ENCODE measurements at places on chromosomes 5 and 9.

DNA sequence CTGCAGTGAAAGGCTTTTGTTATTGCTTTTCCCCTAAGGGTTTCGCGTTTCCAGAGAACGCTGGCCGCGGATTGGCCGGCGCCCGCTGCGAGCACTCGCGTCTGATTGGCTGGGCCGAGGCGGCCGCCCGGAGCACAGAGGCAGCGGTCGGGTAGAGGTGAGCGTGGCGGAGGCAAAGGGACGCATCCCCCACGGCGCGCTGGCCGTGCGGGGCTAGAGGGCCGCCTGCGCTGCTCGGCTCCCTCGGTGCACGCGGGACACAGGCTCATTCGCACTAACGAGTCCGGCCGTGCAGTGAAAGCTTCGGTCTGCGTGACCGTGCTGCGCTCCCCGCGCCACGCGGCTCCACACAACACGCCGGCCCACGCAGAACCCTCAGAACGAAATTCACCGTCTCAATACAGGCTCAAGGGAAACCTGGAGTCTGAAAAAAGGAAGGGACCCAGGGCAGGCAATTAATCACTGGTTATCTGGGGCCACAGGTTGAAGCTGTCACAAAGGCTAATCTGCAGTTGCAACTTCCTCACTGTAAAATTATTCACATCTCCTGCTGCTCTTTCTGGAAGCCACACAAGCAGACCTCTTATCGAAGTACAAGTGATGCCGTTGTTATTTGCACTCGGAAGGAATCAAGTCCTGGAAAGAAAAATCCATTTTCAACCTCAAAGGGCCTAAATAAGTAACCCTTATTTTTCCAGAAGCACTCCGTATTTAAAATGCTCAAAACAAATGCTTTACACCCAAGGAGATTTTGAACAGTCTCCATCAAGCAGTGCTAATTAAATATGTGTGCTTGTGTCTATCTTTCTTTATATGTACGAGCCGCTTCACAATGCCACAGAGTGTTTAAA is 94.6 kb downstream of the ZNF608 start:
- no peak for DNase-seq

GRCh38 chr9:131762356-131762932 is 22.6 kb upstream of the RAPGEF1 start:
- DNase-seq: peak; percentile 75

DNA sequence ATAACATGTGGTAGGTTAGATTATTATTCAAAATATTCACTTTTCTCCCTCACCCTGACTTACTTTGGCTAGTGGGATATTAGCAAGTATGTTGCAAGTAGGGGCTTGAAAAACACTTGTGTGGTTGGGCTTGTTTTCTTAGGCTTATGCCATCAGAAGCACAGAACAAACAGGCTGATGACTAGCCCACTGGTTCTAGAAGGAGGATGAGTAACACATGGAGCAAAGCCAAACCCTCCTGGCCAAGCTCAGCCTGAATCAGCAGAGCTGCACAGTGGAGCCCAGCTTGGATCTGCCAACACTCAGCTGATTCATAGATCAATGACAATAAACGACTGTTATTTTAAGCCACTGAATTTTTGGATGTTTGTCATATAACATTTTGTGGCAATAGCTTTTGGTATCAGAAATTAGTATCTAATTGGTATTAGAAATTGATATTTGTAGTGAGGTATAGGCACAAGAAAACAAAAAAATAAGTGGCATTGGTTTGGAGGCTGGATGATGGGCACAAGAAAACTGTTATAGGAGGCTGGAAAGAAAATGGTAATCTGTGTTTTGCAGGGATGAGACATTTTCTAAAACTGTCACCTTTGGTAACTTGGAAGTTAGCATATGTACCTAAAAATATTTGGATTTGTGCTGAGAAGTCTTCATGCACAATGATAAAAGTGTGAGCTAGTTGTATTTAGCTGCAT is 46.1 kb upstream of the ZBED3 start:
- no peak for DNase-seq

- no peak for DNase-seq
Measured at GRCh38 chr5:143147902-143148301, 255.6 kb downstream of the NR3C1 start.

GRCh38 chr9:14347406-14348122 is 33.6 kb upstream of the NFIB start:
- DNase-seq: no peak

DNA sequence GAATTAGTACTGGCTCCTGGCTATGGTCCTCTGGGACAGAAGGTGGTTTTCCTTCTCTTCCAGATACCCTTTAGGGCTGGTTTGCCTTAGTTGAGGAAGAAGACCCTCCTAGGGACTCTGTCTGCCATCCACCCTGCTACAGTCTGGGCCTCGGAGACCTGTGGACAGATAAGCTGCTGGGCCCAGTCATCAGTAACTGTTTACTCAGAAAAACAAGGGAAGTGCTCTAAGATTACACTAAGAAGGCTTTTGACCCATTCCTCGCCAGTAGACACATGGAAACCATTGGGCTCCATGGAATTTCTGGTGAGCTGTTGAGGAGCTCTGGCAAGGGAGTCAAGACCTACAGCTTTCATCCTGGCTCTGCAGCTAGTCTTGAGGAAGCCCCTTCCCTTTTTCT is 31.2 kb downstream of the LARP1 start:
- DNase-seq: no peak

DNA sequence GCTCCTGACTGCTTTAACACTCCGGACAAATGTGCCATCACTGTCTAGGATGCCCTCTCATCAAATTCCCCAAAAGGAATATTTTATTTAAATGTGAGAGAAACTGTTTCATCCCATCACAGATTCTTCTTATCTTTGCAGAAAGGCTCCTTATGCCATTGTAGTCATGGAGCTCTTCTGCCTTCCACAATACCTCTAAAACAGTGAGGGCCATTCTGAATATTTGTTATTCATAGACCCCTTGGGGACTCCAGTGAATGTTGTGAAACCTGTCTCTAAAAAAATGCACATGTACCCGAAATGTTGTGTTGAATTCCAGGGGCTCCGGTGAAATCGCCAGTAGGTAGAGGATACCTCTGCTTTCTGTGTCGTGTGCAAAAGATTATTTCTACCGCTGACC is 176.9 kb downstream of the RORB start:
- DNase-seq: no peak

- no peak for DNase-seq
Measured at GRCh38 chr5:122705851-122706250, 69.0 kb upstream of the SNX2 start.

- DNase-seq: no peak
Measured at GRCh38 chr9:106891286-106891685, 28.3 kb downstream of the ZNF462 start.

- no peak for DNase-seq
Measured at GRCh38 chr5:2727550-2727949, 23.9 kb downstream of the IRX2 start.

DNA sequence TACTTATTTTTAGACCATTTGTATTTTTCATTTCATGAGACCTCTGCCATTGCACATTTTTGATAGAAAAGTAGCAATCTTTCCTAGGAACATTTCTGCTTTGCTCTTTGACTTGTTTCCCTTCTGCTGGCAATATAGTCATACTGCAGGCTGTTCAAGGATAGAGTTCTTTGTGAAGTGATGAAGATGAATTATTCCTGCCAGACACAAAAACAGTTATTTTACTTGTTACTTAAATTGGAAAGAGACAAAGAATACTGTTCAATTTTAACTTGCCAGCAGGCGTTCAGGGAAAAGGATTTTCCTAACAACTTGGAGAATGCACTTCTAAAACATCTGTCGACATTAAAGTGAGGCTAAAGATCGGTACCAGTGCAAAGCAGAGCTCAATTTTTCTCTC is 251.7 kb upstream of the ACTBL2 start:
- no peak for DNase-seq

DNA sequence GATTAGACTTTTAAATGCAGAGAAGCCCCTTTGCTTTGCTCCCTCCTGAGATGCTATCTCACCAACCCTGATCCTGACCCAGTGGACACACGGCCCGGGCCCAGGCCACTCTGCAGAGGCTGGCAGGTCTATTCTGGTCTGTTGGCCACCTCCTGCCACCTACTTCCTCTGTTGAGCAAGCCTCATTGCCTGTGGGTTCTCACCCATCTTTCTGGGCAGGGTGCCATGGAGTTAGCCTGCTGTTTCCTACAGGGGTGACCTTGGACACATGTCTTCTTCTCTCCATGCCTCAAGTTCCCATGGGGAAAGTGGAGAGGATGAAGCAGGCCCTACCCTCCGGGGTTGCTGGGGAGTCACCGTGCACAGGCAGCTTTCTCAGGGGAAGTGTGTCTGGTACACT is 266.2 kb upstream of the IRX1 start:
- DNase-seq: no peak

DNA sequence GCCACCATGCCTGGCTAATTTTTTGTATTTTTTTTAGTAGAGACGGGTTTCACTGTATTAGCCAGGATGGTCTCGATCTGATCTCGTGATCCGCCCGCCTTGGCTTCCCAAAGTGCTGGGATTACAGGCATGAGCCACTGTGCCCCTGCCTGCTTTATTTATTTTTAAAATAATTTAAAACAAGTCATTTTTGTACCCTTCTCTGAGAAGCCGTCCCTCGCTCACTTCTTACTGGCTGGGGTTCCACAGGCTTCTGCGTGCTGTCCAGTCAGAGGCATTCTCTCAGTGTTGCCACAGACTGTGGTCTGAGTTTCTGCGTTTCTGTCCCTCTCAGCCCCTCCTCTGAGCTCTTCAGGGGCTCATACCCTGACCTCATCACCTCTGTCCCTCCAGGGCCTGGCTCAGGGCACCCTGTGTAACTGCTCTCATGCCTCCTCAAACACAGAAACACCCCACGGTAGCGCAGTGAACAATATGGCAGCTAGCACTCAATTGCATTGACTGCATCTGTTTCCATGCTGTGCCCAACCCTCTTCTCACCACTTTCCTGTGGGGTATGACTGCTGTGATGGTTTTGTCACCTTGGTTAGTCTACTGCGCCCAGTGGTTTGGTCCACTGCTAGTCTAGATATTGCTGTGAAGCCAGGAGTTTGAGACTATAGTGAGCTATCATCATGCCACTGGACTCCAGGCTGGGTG is 44.3 kb upstream of the SH3PXD2B start:
- DNase-seq: no peak

DNA sequence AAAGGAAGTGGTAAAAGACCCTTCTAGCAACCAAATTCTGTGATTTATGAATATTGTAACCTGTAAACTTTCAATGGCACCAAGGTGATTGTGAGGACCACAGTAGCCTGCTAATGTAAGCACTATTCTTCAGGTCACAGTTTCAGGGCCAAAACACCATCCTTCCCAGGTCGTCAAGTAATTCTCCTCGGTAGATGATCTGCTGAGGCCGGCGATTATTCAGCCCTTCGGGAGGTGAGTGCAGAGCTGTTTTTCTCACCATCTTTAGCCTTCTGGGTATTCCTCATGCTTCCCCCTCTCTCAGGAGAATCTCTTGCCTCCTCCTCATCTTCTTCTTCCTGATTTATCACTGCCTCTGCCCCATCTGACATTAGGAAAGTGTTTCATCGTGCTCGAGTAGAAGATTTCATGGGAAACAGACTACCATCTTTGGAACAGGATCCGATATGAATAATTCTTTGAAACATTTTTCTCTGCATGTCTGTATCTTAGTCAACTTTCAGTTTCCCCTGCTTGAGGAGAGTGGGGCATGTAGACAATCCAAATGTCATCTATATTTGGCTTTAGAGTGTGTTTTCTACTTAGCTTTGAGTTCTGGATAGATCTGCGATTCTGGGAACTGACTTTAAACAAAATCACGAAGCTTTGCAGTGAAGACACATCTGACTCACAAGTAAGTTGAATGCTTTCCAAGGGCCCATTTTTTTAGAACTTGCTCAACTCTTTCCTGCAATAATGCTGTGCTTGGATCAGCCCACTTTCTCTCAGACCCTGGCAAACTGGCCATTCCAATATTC is 173.9 kb downstream of the AOPEP start:
- no peak for DNase-seq

GRCh38 chr5:67538855-67539506 is 342.4 kb upstream of the CD180 start:
- no peak for DNase-seq

- DNase-seq: no peak
Measured at GRCh38 chr9:9387511-9388115, 1225.2 kb downstream of the PTPRD start.

GRCh38 chr5:132291026-132291425 is 3.2 kb upstream of the SLC22A4 start:
- no peak for DNase-seq

DNA sequence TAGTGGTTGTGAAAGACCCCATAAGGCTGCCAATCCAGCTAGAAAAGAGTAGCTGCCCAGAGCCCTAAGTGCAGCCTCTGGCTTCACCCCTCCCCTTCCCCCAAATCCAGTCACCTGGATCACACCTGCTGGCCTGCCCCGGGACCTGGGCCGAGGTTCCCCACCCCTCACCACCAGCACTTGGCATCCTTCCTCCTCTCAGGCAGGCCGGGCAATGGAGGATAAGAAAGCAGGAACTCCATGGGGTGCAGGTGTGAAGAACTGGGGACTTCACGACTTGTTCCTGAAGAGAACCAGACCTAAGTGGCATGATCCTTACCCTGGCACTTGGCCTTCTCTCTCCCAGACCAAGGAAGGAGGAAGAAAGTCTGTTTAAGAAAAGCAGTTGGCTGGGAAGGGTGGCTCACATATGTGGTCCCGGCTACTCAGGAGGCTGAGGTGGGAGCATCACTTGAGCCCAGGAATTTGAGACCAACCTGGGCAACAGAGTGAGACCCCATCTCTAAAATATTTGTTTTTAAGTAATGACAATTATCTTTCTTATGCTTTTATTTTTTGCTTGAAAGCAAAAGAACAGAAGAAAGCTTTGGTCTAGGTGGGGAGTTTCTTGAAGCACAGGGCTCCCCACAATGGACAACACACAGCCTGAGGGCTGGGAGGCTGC is 131.1 kb downstream of the PAX5 start:
- no peak for DNase-seq

DNA sequence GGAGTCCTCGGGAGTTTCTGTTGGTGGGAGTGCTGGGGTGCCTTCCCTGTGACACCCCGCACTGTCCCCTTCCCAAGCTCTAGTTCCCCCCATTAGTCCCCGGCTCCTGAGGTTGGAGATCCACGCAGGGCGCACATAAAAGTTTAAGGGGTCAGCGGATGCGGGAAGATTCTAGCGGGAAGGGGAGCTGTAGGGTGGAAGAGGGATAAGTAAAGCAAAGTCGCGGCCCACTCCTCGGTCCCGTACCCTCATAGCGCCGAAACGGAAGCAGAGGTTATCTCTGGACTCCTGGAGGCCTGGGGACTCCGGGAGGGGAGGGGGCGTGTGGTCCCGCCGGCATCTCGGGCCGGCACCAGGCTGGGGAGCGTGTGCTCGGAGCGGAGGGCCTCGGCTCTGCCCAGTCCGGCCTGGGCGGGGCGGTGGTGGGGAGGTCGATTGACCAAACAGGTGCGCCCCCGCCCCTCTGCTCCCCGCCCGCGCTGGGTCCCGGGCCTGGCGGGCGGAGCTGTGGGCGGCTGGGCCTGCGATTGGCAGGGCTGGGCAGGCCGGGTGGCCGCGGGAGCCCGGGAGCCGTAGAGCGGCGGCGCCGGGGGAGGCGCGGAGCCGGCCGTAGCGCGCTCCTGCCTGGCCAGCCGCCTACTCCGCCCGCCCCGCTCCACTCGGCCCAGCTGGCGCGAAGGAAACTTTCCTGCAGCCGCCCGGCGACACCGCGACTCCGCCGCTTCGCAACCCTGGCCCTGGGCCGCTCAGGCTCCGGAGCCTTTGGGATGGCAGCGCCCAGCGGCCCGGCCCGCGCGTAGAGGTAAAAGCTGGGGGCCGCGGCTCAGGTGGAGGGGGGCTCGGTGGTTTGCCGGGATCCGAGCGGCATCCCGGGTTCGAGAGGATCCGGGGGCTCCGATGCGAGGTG is 52.2 kb upstream of the DAB2IP start:
- no peak for DNase-seq

Measured in T-helper 9 cell (primary cell).